T-helper 17 cell (primary cell): ENCODE measurements at places on chromosomes 6 and 20. TPM values are rescaled to one million over a fixed set of nuclear protein-coding genes. Genes with fewer than 3 reads are reported as not detected.

Gene CNBD2
- total RNA-seq = 11.7 TPM

Gene AKAP7
- 3.9 TPM for total RNA-seq

Gene SLC22A7
- not detected for total RNA-seq

Gene NAPB
- 12.3 TPM for total RNA-seq

Gene OOEP
- total RNA-seq = 0.40 TPM

Gene PLA2G7
- total RNA-seq = not detected

Gene WFDC10B
- not detected for total RNA-seq

Gene NT5E
- 1.5 TPM for total RNA-seq

Gene ORC3
- 14.4 TPM for total RNA-seq

Gene LINC00237
- total RNA-seq = not detected

Gene RSPO4
- total RNA-seq = not detected

Gene BCAS1
- 0.27 TPM for total RNA-seq

Gene C20orf96
- 2.7 TPM for total RNA-seq

Gene SLC22A1
- total RNA-seq = 0.21 TPM

Gene LHFPL5
- not detected for total RNA-seq

Gene SOX18
- total RNA-seq = not detected

Gene C20orf141
- total RNA-seq = not detected

Gene OPRM1
- not detected for total RNA-seq

Gene TCF15
- not detected for total RNA-seq

Gene AIF1
- total RNA-seq = 13.2 TPM

Gene NKX2-4
- not detected for total RNA-seq

Gene APOBEC2
- total RNA-seq = not detected

Gene COL11A2
- total RNA-seq = 0.52 TPM

Gene CEP85L
- 87.6 TPM for total RNA-seq

Gene OR2J2
- not detected for total RNA-seq

Gene ANKRD66
- total RNA-seq = not detected

Gene FRK
- total RNA-seq = 0.02 TPM

Gene POM121L2
- not detected for total RNA-seq

Gene CNR1
- total RNA-seq = 0.07 TPM

Gene APCDD1L
- total RNA-seq = not detected

Gene SPATA2
- total RNA-seq = 23.5 TPM

Gene TFAP2A
- total RNA-seq = 0.18 TPM

Gene ABT1
- 28.4 TPM for total RNA-seq

Gene PPIL6
- total RNA-seq = 0.83 TPM

Gene SRSF12
- not detected for total RNA-seq

Gene RHAG
- total RNA-seq = not detected

Gene EEF1A2
- total RNA-seq = 0.47 TPM

Gene C20orf173
- total RNA-seq = not detected

Gene DEFB124
- total RNA-seq = not detected

Gene PTPRA
- 76.5 TPM for total RNA-seq

Gene CALHM6
- total RNA-seq = 3.2 TPM

Gene SNX14
- 36.7 TPM for total RNA-seq

Gene CRISP2
- total RNA-seq = not detected

Gene PTGIS
- total RNA-seq = not detected

Gene FAM217A
- not detected for total RNA-seq
